ENCODE measurements at places on chromosomes 11 and 22.

GRCh38 chr11:95795627-95796295 lies 5.5 kb downstream of the CEP57 start:
- DNase-seq, result no peak

- DNase-seq, result peak; percentile 60
Observed at GRCh38 chr22:19448076-19448607, 631 bp upstream of the C22orf39 start.

- DNase-seq, result no peak
Observed at GRCh38 chr11:66951927-66952337, 6.3 kb downstream of the PC start.

DNA sequence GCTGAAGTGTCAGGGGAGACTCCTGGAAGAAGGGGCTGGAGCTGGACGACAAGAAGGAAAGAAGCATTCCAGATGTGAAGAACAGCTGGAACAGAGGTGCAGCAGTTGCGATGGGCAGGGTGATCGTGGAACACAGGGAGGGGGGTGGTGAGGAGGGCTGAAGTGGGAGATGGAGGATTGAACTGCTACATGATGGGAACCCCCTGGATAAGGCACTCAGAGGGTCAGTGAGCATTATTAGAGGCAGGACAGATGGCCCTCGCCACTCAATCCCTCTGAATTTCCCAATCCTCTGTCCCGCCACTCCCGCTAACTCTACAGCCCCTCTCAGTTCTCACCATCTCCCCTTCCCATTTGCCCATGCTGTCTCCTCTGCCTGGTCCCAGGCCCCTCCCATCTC lies 14.0 kb downstream of the SERPINH1 start:
- no peak for DNase-seq

GRCh38 chr11:64275031-64275800 lies 9.2 kb downstream of the BAD start:
- DNase-seq, result no peak

- DNase-seq, result no peak
Observed at GRCh38 chr11:1558775-1559110, 13.3 kb downstream of the DUSP8 start.

DNA sequence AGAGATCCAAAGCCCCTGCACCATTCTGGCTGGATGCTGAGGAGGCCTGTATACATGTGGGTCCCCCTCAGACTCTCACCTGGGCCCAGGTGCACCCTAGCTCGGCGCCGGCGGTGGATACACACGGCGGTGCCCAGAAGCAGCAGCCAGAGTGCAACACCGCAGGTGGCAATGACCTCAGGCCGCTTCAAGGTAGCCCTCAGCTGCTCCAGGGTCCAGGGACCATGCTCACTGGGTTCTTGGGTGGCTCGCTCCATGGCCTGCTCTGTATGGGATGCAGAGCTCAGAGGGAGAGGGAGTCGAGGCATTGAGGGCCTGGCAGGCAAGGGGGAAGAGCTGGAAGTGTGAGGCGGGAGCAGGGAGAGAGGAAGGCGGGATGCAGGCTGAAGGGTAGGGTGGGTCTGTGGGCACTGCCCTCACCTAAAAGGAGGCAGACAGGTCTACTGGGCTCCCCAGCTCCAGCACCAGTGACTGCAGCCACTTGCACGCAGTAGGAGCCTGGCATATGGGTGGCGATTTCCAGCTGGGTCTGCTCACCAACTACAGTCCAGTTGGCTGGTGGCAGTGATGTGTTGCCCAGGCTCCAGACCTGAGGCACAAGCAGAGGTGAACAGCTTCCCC lies 3.8 kb downstream of the ROBO4 start:
- no peak for DNase-seq

- DNase-seq, result no peak
Observed at GRCh38 chr22:37556710-37557109, 3.6 kb upstream of the CDC42EP1 start.

DNA sequence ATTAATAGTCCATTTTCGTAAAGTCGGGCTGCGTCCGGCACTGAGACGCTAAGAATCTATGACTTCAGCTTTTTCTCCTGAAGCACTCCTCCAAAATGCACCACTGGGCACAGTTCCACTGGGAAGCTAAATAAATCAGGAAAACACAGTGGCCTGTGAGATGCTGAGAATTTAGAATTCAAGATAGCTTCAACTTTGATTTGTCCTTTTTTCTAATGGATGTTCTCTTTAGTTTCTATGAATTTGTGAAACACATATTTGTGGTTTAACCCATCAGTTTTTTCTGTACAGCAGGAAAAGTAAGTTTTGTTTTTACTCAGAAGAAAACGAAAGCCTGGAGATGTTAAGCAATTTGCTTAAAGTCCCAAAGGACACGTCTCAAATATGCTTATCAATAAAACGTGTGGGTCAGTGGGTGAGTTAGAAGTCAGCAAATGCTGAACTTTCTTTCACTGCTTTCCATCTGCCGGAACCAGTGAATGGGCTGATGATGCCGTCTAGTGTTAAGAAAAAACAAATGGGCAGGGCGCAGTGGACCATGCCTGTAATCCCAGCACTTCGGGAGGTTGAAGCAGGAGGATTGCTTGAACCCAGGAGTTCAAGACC lies 40.7 kb upstream of the CLMP start:
- no peak for DNase-seq

DNA sequence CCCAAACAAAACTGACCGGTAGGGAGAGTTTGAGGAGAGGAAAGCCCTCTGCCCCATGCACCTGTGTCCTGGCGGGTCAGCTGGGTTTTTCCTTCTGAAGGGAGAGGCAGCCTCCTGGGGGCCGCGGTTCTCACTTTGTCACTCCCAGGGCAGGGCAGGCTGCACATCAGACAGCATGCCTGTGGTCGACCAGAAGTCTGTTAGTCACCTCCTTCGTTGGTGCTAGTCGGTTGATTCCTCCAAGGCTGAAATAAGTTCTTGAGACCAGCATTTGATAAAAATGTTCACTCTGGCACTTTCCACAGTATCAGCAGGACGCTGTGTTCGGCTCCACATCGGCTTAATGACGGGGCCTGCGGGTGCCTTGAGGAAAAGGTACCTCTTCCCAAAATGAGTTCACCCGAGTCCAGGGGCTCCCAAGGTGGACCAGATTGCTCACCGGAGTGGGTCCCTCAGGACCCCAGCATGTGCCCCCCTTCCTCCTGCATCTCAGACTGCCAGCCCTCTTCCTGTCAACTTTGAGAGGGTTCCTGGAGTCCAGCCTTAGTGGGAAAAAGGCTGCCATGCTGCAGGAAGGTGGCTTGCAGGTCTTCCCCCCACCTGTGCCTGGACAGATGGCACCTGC lies 373.7 kb upstream of the B3GAT1 start:
- DNase-seq, result no peak

GRCh38 chr11:47109727-47110246 lies 66.9 kb downstream of the ARFGAP2 start:
- no peak for DNase-seq

- DNase-seq, result no peak
Observed at GRCh38 chr11:46410021-46410420, 18.4 kb upstream of the CHRM4 start.

GRCh38 chr11:85165819-85166218 lies 461.3 kb downstream of the DLG2 start:
- DNase-seq, result no peak

- no peak for DNase-seq
Observed at GRCh38 chr11:90171359-90171758, 36.9 kb downstream of the NAALAD2 start.

- no peak for DNase-seq
Observed at GRCh38 chr11:62004473-62004872, 37.0 kb upstream of the FTH1 start.

DNA sequence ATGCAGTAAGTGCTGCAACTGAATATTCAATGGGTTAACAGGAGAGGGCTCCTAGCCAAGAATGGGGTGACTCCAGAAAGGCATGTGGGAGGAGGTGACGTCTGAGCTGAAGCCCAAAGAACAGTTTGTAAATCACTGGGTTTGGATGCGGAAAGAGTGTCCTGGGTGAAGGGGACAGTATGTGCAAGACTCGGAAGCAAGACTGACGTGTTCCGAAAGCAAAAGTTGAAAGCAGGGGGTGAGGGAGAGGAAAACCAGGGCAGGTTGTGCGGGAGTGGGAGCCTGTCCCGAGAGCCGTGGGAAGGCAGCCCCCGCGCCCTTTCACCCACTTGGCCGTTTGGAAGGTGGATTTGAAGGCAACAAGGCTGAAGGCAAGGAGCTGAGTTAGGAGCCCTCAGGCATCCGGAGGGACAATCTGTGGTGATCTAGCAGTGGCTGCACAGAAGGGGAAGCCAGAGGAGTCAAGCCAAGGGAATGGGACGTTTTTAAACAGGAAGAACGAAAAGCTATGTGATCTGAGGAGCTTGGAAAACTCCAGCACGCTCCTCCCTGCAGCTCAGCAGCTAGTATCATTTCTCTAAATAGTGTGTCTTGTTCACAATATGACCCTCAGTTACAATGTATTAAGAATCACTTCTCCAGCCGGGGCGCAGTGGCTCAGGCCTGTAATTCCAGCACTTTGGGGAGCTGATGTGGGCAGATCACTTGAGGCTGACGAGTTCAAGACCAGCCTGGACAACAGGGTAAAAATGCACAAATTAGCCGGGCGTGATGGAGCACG lies 7.7 kb downstream of the SLC25A18 start:
- DNase-seq, result peak; percentile 68

GRCh38 chr11:70845591-70846041 lies 406.8 kb downstream of the SHANK2 start:
- DNase-seq, result no peak

DNA sequence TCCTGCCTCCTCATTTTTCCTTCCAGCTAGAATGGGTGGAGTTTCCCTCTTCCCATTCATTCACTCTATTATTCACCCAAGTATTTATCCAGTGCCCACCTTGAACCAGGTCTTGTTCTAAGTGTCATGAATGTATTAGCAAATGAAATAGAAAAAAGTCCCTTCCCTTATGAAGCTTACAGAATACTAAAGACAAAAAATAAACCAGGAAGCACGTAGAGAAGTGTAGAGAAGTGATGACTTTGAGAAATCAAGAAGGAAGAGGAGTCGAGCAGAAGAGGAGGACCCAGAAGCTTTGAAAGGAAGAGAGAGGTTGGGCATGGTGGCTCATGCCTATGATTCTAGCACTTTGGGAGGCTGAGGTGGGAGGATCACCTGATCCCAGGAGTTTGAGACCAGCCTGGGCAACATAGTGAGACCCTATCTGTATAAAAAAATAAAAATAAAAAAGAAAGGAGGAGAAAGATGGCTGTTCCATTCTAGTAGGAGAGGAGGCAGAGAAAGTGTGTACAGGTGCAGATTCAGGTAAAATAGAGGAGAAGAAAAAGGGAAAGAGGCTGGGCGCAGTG lies 17.1 kb upstream of the SYVN1 start:
- DNase-seq, result no peak

- DNase-seq, result no peak
Observed at GRCh38 chr11:108561535-108561991, 32.0 kb downstream of the EXPH5 start.

DNA sequence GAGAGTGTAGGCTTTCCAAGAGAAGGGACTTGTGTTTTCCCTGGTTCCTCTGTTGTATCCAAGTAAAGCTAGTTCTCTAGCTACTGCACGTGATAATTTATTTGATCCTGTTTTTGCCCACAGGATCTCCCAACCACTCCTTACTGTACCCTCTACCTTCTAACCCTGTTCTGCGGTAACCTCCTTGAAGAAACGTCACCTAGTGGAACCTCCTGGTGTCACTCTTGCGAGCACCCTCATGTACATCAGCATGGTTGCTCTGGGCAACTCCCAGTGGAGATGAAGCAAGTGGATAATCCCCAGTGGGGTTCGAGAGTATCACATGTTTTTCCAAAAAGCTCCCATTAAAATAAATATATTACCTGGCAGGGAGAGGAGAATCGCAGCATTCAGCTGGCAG lies 108.9 kb upstream of the CLMP start:
- no peak for DNase-seq

DNA sequence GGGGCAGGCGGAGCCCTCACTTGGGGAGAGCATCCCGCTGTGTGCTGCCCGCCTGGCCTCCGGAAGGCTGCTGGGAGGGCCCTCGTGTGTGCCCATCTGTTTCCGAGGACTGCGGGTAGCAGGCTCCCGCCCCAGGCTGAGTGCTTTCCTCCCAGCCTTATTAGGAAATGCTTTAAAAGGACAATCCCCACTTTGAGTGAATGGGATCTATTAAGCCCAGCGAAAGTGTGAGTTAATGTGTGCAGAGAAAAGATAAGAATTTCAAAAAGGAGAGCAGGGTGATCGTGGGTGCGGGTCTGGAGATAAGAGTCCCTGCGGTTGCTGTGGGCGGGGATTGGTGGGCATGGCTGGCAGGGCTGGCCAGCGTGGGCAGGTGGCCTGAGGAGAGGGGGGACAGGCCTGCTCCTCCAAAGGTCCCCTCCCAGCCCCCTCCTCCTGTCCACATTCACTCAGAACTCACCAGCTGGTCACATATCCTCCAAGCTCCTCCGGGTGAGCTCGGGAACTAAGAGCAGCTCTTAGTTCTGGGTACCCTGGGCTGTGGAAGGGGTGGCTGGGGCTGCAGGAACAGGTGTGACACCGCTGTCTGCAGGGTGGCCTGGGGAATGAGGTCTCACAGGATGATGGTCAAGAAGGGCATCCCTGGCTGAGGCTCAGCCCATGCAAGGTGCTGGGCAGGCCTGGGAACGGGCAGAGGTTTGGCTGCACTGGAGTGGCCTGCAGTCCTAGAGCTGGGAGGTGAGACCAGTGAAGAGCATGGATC lies 1260.3 kb downstream of the BRD1 start:
- no peak for DNase-seq

DNA sequence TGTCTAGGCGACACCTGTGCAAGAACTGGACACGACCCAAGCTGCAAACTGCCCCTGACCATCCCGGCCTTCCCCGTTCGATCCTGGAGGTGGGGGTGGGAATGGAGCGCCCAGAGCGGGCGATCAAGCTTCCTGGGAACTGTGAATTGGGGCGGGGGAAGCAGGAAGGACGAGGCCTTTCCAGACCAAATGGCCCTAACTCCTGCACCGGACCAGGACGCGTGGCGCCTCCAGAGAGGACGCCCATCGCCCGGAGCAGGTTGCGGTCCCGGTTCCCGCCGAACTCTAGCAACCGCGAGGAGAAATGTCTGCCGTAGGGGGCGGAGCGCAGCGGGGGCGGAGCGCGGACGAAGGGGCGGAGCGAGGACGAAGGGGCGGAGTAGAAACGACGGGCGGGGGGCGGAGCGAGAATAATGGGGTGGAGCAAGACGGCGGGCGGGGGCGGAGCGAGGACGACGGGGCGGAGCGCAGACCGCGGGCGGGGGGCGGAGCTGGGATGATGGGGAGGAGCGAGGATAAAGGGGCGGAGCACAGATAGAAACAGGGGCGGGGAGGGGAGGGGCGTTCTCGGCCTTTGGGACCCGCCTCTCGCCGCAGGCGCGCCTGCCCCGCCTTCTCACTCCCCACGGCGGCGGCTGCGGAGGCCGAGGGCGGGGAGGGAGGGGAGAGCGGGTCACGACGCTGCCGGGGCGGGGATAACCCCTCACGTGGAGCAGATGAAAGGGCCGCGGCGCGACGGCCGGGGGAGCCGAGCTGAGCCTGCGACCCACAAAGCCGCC lies at the start of gene ZNRF3:
TSS of gene ZNRF3 (plus strand) at position 695 of the 779 bp plus-strand sequence. CDS start 195 bp downstream, outside the sequence.
- peak; percentile 94 for DNase-seq

- DNase-seq, result no peak
Observed at GRCh38 chr11:34183848-34184391, 78.5 kb downstream of the NAT10 start.

DNA sequence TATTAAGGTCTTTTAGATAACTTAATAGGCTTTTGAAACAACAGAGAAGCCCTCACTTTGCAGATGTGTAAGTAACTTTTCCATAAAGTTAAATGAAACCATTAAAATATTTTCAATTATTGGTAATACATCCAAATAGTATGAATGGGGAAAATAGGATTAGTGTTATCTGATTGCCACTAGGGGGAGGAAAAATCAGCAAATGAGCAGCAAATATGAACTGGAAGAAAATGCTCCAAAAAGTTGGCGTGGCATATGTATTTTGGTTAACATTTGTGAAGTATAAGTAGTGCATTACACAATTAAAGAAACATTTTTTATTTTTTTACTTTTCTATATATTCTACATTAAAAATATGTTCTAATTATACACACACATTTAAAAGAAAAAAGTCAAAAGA lies 259.8 kb upstream of the ANO5 start:
- peak; percentile 3 for DNase-seq
